ENCODE measurements at places on chromosomes 11 and 22. TPM values are rescaled to one million over a fixed set of nuclear protein-coding genes. Genes with fewer than 3 reads are reported as not detected.

DNA sequence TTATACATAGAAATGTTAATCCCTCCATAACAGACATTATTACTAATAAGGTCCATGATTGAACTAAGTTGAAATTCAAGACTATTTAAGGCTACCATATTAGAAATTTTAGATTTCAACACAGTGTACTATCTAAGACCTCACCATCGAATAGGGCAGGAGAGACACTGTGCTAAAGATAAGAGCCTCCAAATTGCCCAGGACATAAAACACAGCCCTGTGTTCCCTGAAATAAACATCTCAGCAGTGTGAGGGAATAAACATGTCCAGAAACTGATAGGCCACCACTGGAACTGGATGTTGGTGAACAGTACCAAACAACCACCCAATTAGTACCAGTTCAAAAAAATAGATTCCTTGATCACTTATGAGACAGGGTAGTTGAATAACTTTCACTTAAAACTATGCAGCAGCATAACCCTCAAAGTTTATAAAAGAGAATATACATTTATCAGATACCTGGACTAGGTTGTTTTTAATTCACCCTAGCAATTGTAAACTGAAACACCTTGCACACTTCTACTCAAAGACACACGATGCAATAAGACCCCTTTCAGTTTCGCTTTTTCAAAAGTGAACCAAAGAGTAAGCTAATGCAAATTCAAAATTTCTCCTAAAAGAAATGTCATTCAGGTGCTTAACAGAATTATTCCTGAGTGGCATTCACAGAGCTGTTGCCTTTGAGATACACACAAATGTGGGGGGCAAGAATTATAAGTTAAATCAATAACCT is 34.3 kb downstream of the USP28 start:
- no peak for DNase-seq

GRCh38 chr11:5137014-5137413 is 1.1 kb downstream of the OR52A5 start:
- no peak for DNase-seq

Gene FAM83F
- total RNA-seq: not detected

- DNase-seq: no peak
These were observed 6.0 kb upstream of the SYT7 start for GRCh38 chr11:61586792-61587430.

Gene NAV2
- 2.6 TPM for total RNA-seq

DNA sequence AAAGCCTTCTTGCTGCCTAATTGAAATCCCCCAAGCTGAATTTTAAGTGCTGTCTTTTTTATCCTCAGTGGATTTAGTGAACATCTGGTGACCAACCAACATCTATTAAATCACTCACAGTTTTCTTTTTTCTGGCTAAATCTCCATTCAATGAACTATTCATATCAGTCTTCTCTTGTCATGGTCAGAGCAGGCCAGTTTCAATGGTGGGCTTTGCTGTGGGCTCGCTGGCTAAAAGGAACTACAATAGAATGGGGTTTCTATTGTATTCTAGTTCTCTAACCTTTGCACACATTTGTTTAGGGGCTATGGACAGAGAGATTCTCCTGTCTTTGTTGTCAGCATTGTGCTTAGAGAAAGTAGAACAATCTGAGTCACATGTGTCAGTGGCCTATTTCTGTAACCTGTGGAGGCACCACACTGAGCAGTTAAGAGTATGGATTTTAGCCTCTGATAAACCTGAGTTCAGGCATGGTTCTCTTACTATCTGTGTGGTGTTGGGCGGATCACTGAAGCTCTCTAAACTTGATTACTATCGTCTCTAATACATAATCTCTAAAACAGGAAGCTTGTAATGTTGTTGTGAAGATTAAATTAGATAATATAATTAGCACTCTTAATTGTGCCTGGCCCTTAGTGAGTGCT is 94.2 kb upstream of the CADM1 start:
- DNase-seq: no peak

Data from SJSA1 (cell line).